ENCODE measurements at places on chromosomes 3 and 15.
A peak's percentile ranks its signal among the peaks of the same experiment; 100 is the strongest.

DNA sequence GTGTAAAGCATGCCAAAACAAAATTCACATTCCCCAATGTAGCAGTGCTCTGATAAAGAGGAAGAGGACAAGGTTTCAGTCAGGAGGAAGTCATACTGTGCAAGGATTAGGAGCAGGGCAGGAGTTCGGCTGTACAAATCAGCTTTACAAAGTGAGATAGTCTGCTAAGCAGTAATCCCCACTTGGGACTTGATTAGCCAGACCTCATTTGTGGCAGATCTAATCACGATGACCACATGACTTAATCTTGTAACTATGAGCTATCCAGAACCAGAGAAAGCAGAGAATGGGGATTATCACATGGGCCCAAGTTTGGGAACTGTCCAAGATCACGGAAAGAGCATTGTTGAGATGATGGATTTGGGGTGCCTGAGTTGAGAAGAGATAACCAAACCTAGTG is 7.8 kb downstream of the DCBLD2 start:
- DNase-seq = no peak
- H3K4me1 ChIP-seq = no peaks in the 10 kb centered on the region
- no peak overlapping the region for H3K4me3 ChIP-seq
- H3K27me3 ChIP-seq = no peaks in the 10 kb centered on the region
- H3K36me3 ChIP-seq = no peaks in the 10 kb centered on the region

DNA sequence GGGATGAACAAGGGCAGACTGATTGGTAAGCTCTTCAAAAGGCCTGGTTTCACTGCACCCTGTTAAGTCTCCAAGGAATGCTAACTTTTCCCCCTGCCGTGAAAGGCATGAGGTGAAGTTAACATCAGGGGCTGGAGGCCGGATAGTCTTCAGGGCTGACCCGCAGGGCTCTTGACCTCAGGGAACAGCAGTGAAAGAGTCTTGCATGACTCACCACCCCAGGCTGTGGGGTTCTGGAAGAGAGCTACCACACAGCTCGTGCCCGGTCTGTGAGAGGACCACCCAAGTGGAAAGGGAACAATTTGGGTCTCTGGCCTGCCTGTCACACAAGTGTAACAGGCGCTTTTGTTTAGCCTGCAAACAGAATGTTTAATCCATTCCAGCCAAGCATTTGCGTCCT is 504.9 kb downstream of the EDEM1 start:
- H3K27me3 ChIP-seq = no peaks in the 10 kb centered on the region
- H3K4me1 ChIP-seq = no peaks in the 10 kb centered on the region
- H3K36me3 ChIP-seq = no peaks in the 10 kb centered on the region
- H3K4me3 ChIP-seq = no peak overlapping the region
- DNase-seq = no peak
- no peak overlapping the region for H3K27ac ChIP-seq

- no peak overlapping the region for H3K27ac ChIP-seq
- no peak for DNase-seq
- no peaks in the 10 kb centered on the region for H3K36me3 ChIP-seq
Measured at GRCh38 chr3:77887611-77888010, 847.7 kb downstream of the ROBO2 start.

- H3K4me1 ChIP-seq = no peaks in the 10 kb centered on the region
- no peak overlapping the region for H3K27ac ChIP-seq
- no peak for DNase-seq
- no peaks in the 10 kb centered on the region for H3K27me3 ChIP-seq
Measured at GRCh38 chr3:111321786-111322185, 220.2 kb upstream of the CD96 start.

DNA sequence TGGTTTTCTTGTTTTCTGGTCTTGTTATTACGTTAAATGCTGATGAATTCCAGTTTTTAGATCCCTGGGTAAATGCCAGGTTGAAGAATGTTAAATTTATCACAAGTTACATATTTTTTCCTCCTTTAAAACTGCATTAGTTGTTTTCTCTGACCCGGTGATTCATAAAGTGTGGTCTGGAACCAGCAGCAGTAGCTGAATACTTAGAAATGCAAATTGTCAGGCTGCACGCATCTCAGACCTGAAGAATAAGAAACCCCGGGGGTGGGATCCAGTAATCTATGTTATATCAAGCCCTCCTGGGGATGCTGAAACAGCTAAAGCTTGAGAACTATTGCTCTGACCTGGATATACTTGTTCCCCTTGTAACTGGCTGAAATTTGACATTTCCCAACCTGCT is 69.1 kb downstream of the PEX5L start:
- no peaks in the 10 kb centered on the region for H3K4me1 ChIP-seq
- no peak overlapping the region for H3K27ac ChIP-seq
- no peak for DNase-seq
- no peak overlapping the region for H3K4me3 ChIP-seq
- no peaks in the 10 kb centered on the region for H3K36me3 ChIP-seq
- H3K27me3 ChIP-seq = no peaks in the 10 kb centered on the region

DNA sequence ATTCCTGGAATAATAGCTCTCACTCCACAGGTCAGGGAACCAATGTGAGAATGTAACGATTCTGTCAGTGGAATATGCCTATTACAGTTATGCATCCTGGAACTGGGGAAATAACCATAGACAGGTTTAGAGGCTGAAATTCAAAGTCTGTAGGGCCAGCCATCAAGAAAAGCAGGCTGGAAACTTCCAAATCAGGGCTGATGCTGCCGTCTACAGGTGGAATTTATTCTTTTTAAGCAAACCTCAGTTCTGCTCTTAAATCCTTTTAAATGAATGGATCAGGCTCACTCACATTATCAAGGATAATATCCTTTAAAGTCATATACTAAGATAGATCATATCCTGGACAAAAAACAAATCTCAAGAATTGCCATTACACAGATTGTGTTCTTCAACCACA is 699.8 kb downstream of the NR2F2 start:
- peak; percentile 2 for DNase-seq
- no peaks in the 10 kb centered on the region for H3K36me3 ChIP-seq
- no peaks in the 10 kb centered on the region for H3K27me3 ChIP-seq
- H3K4me3 ChIP-seq = no peak overlapping the region
- no peaks in the 10 kb centered on the region for H3K4me1 ChIP-seq
- H3K27ac ChIP-seq = no peak overlapping the region

DNA sequence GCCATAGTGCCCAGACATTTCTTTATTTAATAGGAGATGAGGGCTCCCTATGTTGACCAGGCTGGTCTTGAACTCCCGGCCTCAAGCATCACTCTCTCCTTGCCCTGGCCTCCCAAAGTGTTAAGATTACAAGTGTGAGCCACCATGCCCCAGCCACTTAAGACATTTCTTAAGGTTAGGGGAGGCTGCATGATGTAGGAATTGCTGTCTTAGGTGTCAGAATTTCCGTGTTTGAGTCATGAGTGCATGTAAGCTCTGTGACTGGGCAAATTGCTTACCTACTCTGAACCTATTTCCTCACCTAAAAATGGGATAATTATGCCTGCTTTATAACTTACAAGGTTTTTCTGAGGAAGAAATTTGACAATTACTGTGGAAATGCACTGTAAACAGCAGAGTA is 34.2 kb upstream of the SIAH2 start:
- no peak overlapping the region for H3K27ac ChIP-seq
- no peaks in the 10 kb centered on the region for H3K27me3 ChIP-seq
- no peaks in the 10 kb centered on the region for H3K4me1 ChIP-seq
- DNase-seq = no peak
- H3K36me3 ChIP-seq = no peaks in the 10 kb centered on the region

DNA sequence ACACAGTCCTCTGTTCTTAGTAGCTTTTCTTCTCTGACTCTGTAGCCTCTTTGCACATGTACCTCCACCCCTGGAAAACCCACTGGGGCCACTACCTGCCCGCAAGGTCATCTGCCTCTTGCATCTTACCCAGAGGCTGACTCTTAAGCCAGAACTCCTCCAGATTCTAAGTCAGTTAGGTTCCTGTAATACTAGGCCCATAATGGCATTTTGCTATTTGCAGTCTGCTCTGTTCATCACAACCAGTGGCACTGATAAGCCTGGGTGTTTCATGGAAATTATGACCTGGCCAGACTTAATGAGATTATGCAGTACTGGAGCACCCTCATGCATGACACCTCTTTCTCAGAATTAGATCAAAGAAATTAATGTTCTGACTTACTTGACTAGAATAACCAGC is 31.7 kb upstream of the ATG7 start:
- no peak for DNase-seq
- no peaks in the 10 kb centered on the region for H3K4me1 ChIP-seq
- H3K36me3 ChIP-seq = no peaks in the 10 kb centered on the region
- H3K27ac ChIP-seq = no peak overlapping the region

GRCh38 chr15:47184003-47184907 is 533.0 kb upstream of the SEMA6D start:
- no peak overlapping the region for H3K27ac ChIP-seq
- H3K36me3 ChIP-seq = no peaks in the 10 kb centered on the region
- H3K27me3 ChIP-seq = no peaks in the 10 kb centered on the region
- DNase-seq = peak; percentile 55

DNA sequence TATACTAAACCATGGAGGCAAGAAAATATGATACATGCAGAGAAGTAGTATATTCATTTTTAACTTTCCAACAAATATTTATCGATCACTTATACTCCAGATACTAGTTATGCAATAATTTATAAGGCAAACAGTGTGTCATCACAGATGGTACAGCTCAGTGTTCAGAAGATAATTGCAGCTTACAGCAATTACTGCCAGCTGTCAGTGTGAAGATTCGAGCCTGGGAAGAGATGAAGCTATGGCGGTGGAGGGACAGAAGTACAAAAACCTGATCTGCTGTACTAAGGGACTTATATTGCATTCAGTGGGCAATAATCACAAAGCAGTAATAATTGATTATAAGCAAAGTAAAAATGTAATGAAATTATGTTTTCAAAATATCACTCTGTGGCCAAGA is 170.6 kb upstream of the EPHA3 start:
- H3K27ac ChIP-seq = no peak overlapping the region
- H3K4me3 ChIP-seq = no peak overlapping the region
- no peak for DNase-seq
- no peaks in the 10 kb centered on the region for H3K4me1 ChIP-seq
- no peaks in the 10 kb centered on the region for H3K36me3 ChIP-seq
